ENCODE measurements at places on chromosomes 2 and 18. TPM values are rescaled to one million over a fixed set of nuclear protein-coding genes. Genes with fewer than 3 reads are reported as not detected.

Gene SOCS6
- total RNA-seq: 38.7 TPM

Gene SP140L
- 15.6 TPM for total RNA-seq

Gene GTF2A1L
- total RNA-seq: 1.1 TPM

Gene TUBA3E
- not detected for total RNA-seq

Gene RGPD3
- total RNA-seq: 0.59 TPM

Gene AQP12B
- total RNA-seq: not detected

Gene PNO1
- total RNA-seq: 10.5 TPM

Gene POTEI
- not detected for total RNA-seq

Data from osteoblast (primary cell).